ENCODE measurements at places on chromosomes 1 and 21. TPM values are rescaled to one million over a fixed set of nuclear protein-coding genes. Genes with fewer than 3 reads are reported as not detected.

SLC35F3 gene
- 2.5 TPM for total RNA-seq

- DNase-seq, result no peak
Observed at GRCh38 chr1:73832276-73833181, 365.4 kb downstream of the LRRIQ3 start.

DNA sequence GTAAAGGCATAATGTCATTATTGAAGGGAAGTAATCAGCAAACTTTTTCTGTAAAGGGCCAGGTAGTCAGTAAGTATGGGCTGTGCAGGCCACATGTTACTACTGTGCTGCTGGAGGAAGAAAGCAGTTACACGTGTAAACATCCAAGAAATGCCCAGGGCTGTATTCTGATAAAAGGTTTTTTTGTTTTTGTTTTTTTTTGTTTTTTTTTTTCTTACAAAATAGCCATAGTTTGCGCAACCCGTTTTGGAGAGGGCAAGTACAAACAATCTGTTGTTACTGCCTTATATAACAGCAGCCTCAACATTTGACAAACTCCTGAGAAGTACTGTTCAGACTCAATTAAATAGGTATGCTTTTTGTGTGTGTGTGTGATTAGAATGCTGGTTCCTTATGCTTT lies 26.7 kb upstream of the MTMR11 start:
- DNase-seq, result no peak

DNA sequence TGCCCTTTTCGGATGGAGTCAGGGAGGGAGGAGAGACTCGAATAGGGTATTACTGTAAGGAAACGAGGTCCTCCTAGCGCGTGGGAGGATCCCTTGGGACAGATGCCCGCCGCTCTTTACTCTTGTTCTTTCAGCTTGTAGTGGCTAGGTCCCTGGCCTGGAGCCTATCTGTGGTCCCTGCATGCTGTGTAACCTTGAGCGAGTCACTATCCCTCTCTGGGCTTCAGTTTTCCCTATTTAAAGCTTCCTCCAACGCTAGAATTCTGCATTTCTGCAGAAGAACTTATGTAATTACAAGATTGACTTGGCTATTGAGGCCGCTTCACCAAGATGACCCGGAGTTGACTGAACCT lies 744 bp downstream of the MIER1 start:
- DNase-seq, result no peak

- DNase-seq, result no peak
Observed at GRCh38 chr1:209134001-209134400, 449.5 kb upstream of the CAMK1G start.

DISP3 gene
- 0.03 TPM for total RNA-seq

LIPI gene
- total RNA-seq, result not detected

PADI6 gene
- total RNA-seq, result not detected

APCS gene
- not detected for total RNA-seq

DNA sequence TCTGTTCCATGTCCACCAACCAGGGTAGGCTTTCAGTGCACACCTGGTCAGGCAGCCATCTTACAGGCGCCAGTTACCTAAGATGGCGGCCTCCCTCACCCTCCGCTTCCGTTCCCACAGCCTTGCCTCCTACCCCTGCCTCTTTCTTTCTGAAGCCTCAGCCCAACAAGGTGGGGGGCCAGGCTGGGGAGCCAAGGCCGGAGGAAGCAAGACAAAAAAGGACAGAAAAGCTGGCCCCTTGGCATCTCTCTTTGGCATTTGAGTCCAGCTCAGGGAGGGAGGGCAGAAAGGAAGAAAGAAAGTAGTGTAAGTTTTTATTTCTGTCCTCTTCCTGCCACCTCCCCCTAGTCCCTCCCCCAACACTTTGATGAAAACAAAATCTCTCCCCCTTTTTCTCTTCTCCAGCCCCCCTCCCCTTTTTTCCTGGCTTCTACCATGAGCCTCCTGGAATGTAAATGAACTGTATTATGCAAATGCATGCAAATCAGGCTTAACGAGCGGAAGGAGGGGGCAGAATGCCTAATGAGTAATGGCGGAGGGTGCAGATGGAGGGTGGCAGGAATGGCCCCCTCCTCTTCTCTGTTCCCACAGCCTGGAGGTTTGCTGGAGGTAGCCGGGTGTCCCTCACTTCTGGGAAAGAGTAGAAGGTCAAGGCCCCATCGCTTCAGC lies 43.8 kb downstream of the RHBG start:
- no peak for DNase-seq

GRCh38 chr1:112983537-112984131 lies 27.6 kb upstream of the SLC16A1 start:
- DNase-seq, result no peak

All from NCI-H460 (cell line).